ENCODE measurements at places on chromosomes 1 and 21.

DNA sequence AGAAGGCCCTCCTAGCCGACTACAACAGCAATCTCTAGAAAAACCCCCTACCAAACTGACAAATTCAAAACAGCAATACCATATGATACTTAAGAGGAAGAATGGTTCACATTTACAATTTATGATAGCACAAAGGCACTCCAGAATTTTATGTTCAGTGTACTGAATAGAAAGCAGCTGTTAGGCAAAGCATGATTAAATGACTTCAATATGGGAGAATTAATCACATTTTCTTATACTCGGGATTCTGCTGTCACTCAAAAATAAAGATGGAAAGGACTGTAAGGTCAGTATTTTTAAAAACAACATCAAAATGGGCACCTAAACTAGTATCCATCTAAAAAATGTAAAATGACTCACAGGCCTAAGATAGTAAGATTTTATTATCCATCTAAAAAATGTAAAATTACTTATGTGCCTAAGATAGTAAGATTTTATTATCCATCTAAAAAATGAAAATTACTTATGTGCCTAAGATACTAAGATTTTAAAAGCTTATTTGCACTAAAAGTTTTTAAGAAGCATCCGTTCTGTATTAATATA is 198.5 kb downstream of the SMYD3 start:
- DNase-seq, result no peak

DNA sequence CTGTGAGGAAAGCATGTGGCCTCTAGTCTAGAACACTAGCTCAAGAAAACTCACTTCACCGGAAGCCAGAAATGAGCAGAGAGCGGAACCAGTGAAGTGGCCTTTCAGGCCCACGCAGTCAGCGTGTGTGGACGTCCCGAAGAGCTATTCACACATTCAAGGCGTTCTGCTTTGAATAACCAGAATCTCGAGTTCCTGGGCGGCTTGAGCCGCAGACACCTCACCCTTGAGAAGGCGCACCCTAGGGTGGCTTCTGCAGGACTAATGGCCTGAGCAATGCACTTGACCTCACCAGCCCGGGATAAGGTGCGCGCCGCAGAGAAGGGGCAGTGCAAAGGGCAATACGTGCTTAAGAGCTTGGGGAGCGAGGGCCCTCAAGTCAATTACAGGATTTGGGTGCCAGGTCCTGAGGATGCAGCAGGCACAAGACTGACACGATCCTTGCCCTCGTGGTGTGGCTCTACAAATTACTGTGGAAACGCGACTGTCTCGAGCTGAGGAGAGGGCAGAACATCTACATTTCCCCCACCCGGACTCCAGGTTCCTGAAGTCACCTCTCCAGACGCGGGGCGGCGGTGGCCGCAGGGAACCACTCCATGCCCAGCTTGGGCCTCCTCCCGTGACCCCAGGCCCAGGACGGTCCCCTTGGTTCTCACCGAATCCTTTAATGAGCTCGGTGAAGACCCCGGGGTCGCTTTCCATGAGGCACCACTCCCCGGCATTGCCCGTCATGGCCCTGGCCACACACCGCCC is 455 bp downstream of the UCHL5 start:
- DNase-seq, result peak; percentile 44

GRCh38 chr1:55751776-55752175 is 536.6 kb upstream of the USP24 start:
- DNase-seq, result no peak

GRCh38 chr1:3067301-3067670 is 1.7 kb upstream of the PRDM16 start:
- no peak for DNase-seq

DNA sequence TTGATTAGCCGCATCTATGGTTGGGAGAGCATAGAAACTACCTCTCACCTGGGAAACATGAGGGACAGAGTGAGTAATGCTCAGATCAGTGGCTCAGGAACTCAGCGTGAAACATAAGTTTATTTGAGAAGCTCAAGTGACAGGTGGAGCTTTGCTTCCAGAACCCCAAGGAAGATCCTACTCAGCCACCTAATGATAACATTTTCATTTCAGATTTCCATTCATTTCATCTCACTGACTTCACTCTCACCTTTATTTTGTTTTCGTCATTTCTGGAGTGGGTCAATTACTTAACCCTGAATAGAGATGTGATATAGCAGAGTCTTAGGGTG is 145.5 kb upstream of the DUSP10 start:
- DNase-seq, result no peak

DNA sequence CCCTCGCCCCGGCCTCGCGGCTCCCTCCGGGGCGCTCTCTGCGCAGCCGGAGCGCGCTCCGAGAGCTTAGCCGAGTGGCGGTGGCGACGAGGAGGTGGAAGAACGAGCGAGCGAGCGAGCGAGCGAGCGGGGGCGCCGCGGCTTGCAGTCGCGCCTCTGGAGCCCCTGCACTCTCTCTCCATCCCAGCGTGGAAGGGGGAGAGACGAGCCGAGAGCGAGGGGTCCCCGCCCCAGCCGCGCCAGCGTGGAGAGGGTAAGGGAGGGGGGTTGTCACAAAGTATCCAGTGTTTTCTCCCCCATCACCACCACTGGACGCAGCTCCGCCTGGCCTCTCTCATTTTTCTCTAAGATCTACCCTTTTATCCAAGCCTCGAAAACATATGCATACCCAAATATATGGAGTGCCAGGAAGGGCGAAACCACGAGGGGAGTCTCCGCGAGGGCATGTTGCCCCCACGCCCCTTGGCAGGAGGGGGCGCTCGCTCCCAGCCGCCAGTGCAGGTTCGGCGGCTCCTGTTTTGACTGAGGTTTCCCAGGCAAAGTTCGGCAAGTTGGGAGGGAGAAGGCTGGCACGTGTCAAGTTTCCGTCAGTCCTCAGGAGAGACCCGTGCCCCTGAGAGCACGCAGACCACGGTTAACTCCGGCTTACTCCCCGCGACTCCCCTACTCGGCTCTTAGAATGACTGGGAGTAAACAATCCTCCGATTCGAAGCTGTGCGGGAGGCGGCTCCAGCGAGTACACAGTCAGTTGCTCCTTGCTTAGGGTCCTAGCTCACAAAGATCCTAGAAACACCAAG is 569 bp upstream of the DAB1 start:
- DNase-seq, result peak; percentile 51

DNA sequence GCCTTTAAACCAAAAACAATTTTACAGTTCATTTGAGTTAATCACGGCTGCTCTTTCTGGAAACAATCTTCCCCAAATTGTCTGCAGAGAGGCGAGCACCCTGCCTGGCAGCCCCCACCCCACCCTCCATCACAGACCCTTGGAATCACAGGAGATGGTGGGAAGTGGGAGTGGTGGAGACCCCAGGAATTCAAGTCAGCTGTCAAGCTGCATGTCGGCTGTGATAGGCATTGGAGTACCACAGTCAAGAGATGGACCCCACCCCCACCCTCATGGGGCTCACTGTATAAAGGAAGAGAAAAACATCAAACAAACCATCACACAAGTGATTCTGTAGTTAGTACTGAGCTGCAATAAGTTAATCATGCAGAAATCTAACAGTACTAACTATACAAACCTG is 360.4 kb downstream of the MATN1 start:
- no peak for DNase-seq

Measured in ureter (tissue), 1 donor.